ENCODE measurements at places on chromosomes 1 and 21.
A peak's percentile ranks its signal among the peaks of the same experiment; 100 is the strongest.

DNA sequence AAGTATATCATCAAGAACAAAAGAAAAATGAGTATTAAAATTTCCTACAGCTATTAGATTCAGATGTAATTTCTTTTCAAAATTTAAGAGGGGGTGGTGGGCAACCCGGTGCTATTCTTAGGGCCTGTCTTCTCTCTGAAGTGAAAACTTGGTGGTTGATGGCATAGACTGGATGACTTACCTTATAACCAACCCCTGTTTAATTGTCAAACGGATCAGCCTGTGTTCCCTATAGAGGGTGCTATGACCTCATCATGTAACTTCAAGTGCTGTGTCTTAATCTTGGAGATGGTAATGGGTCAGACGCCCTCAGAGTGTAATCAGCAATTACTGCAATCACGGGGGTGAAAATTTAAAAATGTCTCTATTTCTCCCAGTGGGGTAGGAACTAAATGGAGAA is 176.2 kb downstream of the PCP4 start:
- DNase-seq: no peak

DNA sequence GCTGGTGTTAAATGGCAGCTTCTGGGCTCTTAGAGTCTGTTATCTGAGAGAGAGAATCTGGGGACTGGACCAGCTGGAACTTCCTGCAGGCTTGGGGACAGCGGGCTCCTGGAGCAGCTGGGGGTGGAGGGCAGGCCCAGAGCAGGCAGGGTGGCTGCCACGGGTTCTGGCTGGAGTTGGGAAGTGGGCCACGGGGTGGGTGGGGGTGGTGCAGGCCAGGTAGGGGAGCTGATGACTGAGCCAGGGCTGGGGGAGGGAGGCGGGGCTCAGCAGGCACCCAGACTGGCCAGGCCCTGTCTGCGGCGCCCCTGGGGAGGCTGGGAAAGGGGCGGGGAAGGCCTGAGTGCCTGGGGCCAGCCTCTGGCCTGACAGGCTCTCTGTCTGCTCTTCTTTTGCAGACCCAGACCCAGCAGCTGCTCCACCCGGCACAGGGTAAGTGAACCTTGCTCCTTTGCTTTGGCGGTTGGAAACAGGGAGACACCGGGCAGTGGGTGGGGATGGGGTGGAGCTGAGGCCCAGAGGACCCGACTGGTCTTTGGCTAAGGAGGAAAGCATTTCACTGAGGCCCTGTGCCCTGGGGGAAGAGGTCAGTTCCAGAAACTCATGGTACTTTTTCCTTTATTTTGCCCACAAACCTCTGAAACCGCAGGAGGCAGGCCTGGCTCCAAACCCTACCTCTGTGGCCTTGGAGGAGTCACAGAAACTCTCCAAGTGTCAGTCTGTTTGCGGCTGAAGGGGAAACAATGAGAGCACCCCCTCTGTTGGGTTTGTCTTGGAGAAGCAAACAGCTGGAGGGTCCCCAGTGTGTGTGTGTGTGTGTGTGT is 48.8 kb downstream of the ARHGEF10L start:
- DNase-seq: peak; percentile 96

DNA sequence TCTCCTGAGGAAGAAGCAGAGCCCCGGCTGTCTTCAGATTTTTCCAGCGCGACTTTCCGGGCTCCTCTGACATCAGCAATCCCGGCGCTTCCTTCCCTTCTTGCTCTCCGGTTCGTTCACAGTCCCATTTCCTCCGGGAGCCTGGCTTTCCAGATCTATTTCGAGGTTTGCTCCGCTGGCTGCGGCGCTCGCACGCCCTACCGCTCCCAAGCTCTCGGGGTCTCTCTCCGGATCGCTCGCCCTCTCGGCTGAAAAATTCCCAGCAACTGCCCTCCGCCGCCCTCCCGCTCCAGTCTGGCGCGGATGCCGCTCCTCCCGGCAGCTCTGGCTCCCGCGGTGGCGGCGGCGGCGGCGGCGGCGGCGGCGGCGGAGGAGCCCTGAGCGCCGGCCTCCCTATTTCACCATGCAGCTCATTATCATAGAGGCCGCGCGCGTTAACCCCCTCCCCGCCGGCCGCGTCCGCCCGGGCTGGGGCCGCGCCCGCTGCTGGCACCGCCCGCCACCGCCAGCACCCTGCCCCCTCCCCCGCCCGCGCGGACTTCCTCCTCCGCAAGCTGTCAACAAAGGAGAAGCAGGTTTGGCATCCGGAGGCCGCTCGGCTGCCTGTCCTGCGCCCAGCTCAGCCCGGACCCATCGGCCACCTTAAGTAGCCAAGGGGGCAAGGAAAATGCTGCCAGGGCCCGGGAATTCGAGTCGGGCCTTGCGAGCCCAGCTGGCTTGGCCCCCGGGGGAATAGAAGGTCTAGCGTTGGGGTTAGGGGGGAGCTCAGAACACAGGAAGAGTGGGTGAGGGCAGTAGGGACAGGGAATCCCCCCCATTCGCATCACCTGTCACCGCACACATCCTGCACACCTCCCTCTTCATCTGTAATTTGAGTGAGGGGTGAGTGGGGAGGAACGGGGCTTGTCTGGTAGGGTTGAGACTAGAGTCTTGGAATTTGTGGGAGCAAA is at the start of gene PLXNA2:
PLXNA2 (minus strand) TSS at position 418 of the 950 bp plus-strand sequence. CDS start 26,462 bp downstream, outside the sequence.
- DNase-seq: peak; percentile 93

- DNase-seq: no peak
Observed at GRCh38 chr1:56758135-56758534, 61.1 kb downstream of the FYB2 start.

DNA sequence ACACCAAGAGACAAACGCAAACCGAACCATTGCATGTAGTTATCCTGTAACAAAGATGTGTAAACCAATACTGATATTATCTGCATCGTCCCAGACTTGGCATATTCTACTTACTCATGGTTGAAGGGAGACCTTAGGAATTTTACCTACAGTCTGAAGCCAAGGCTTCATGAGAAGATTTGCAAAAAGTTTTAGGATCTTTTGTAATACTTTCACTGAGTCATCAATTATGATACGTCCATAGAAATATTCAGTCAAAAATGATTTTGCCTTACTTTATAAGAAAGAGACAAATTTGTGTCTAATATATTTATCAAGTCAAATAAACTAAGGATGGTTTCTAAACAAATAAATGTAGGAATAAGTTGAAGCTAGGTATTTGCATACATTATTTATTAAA is 1176.1 kb upstream of the ADGRL2 start:
- no peak for DNase-seq

DNA sequence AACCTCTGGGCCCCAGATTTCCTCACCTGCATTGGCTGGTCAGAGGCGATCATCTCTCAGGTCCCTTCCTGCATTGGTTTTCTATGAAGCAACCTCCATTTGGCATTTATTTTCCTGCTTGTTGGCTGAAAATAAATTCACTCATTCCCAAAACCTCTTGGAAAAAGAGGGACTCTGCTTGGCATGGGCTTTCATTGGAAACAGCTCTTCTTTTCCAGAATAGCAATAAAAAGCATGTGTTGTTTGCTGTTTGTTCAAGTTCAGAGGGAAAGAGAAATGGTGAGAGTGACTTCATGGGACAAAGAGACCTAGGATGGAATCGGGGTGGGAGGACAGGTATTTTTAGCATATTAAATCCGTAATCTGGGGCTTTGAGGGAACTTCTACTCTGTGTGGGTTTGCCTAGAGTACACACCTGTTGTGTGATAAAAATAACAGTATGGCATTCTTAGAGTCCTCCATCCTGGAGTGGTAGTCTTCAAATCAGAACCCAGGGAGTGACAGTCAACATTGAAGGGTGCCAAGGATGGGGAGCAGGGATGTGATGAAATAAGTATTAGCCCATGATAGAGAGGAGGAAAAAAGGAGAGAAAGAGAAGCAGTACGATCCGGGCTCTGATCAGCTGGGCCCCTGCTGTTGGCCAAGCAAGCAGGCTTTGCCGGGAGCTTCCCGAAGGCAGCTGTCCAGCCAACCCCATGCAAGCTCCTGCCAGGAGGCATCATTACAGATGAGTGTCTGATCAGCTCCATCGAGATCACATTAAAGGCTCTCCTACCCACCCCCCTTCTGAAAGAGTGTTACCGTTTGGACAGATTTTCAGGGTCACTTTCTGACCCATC is 131.9 kb upstream of the NFIA start:
- no peak for DNase-seq

DNA sequence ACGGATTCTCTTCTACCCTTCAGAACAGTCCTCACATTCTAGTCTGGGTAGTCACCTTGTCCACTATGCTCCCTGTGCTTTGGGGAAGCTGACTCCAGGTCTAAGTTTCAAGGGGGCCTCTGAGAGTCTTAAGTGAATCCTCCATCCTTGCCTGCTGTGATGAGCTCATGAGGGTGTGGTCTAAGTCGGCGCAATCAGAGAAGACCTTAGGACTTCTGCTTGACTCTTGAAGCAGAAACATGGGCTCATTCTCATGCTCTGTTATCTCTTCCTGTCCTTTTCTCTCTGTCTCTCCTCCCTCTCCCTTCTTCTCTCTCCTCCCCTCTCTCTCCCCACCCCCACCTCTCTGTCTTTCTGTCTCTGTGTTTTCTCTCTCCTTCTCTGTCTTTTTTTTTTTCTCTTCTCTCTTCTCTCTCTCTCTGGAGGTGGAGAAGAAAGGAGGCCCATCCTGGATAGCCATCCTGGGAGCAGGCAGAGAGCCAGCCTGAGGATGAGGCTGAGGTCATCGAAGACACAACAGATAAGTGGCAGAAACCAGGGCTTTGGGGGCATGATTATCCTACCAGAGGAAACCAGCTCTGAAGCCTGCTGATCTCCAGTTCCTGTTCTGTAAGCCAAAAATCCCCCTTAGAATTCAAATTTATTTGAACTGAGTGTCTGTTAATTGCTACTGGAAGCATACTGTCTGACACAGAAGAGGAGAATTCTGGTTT is 245.6 kb downstream of the SIPA1L2 start:
- no peak for DNase-seq

DNA sequence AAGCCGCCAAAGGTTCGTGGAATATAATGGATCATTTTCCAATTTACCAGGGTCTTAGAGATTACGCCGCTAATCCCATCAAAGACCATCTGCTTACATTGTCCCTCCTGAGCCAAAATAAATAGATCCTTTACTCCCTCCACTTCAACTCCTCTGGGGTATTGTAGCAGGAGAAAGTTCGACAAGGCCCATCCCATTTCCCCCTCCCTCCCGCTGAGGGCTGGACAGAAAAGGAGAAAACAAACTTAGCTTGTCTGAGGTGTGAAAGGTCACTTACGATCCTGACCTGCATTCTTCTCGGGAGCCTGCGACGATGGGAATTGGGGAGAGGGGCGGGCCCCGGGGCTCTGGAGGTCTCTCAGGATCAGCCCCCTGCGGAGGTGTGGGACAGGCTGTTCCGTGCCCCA is 60.8 kb downstream of the MEF2D start:
- DNase-seq: no peak

- no peak for DNase-seq
Observed at GRCh38 chr1:53462769-53463501, 3.7 kb downstream of the DMRTB1 start.

DNA sequence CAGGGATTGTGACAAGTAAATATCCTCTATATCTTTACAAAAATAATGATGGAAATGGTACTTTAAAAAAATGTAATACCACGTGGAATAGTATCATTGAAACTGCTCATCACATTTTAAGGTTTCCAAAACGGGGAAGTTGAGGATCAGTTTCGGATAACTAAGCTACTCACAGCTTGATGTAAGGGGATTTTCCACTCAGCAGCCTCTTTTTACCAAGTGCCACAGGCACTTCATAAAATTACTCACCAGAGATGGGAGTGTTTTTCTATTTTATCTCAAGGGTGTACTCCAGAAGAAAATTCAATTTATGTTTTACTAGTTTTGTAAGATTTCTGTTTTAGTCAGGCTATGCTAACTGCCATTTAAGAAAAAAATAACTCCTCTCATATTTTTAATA is 91.7 kb downstream of the TPR start:
- DNase-seq: no peak

- DNase-seq: no peak
Observed at GRCh38 chr1:45846931-45847330, 43.5 kb downstream of the MAST2 start.

All from left colon (tissue), 2 donors.